ENCODE measurements at places on chromosomes 5 and 9.

GRCh38 chr9:7777771-7778170 is 21.8 kb downstream of the DMAC1 start:
- DNase-seq = no peak

DNA sequence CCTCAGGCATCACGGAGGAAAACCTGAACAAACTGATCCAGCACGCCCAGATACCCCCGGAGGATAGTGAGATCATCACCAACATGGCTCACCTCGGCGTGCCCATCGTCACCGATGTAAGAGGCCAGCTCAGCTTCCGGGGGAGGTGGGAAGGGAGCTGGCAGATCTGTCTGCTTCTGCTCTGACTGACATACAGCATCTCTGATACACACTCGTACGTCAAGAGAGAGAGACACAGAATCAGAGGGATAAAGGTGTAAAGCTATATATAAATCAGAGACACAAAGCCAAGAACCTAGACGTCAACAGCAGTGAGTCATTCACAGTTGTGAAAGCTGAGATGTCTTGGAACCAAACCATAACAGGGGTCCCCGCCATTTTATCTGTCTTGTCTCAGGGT is 30.1 kb upstream of the CFAP157 start:
- DNase-seq = no peak

- DNase-seq = no peak
Measured at GRCh38 chr5:169706071-169706470, 69.0 kb downstream of the DOCK2 start.

GRCh38 chr9:18075253-18075952 is 398.6 kb upstream of the ADAMTSL1 start:
- DNase-seq = no peak

- no peak for DNase-seq
Measured at GRCh38 chr9:76302947-76303550, 91.2 kb downstream of the RFK start.

- DNase-seq = no peak
Measured at GRCh38 chr5:134851307-134851923, 5.6 kb downstream of the C5orf24 start.

DNA sequence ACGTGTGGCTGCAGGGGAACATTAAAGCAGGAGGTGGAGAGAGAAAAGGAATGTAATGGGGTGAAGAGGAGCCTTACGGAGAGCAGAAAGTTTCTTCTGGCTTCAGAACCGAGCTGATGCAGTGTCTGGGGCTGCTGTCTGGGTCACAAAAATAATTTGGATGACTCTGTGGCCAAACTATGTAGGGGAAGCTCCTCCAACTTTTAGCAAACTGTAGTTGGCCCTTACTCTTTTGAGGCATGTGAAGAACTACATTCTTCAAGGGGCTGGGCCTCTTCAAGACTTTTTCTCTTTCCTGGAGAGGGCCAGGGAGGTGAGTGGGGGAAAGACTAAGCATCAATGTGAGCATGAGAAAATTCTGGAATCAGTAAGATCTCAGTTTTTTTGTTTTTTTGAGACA is 31.9 kb upstream of the SPARC start:
- no peak for DNase-seq

- DNase-seq = no peak
Measured at GRCh38 chr5:54624805-54625568, 107.4 kb downstream of the SNX18 start.

DNA sequence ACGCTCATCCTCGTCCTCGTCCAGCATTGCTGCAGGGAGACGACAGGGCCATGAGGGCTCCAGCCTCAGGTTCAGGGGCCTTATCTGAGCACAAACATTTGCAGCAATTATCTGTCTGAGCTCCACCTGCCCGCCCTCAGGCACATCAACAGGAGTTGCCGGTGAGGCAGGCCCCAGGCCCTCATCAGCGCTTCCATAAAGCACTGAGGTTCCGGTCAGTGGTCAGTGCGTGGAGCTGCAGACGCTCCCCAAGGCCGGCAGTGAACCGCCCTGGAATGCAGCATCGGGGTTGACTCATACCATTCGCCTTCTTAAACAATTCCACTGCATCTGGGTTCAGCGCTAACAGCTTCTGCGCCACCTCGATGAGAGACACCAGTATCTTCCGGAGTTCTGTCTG is 15.2 kb downstream of the UBAC1 start:
- no peak for DNase-seq

DNA sequence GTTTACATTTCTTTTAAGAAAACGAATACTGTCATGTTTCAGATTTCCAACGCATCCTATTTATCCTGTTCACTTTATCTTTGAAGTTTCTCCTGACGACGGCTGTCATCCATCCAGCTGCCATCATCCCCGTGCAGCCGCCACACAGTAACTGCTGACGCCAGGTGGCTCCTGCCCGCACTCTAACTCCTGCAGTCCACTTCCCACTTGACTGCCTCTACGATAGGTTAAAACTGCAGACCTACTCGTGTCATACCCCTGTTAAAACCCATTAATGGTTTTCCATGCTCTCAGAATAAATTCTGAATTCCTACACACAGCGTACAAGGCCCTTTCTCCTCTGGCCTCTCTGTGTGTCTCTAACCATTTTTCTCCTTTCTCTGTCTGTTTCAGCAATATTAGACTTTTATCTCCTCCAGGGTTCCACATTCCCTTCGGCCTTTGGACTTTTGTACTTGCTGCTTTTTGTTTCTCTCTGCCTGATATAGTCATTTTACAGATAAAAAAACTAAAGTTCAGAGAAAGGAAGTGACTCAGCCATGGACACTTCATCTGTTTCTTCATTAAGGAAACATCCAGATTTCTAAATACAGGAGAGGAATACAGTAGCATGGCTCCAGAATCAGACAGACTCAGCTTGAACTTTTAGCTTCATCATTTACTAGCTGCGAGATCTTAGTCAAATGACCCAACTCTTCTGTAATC is 84.9 kb downstream of the ADAMTS12 start:
- DNase-seq = no peak

DNA sequence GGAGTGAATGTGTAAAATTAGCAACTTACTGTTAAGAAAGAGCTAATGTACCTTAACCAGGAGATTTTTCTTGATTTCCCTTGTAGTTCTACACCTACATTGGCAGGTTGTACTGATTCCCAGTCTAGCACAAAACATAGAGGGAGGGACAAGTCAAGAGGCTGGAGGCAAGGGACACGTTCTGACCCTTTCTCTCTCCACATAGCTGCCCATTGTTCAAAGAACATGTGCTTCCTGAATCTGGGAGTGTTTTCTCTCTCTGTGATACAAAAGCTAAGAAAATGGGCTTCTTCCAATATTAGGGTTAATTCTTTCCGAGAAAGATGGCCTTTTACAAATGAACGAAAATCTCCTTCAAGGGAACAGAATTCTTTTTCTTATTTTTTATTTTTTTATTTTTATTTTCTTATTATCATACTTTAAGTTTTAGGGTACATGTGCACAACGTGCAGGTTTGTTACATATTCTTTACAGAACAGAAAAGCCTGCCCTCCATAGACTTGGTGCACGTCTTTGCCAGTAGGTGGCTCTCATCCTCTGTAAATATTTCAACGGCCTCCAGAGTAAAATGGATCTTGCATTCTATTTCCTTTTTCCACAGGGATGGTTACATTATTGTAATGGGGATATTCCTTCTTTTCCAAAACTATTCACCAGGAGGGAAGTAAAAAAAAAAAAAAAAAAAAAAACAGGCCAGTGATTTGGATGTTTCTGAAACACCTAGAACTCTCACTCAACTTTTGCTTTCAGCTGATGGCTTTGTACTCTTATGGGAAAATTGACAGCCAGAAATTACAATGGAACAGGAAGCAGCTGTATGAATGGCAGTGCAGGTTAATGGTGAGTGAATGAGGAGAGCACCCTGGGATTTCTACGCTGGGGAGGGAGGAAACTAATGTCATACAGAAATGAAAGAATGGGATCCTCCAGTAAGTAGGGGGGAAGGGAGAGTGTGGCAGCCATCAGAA is 13.1 kb upstream of the IFNA5 start:
- peak; percentile 34 for DNase-seq

- no peak for DNase-seq
Measured at GRCh38 chr5:45737153-45737552, 41.0 kb upstream of the HCN1 start.

DNA sequence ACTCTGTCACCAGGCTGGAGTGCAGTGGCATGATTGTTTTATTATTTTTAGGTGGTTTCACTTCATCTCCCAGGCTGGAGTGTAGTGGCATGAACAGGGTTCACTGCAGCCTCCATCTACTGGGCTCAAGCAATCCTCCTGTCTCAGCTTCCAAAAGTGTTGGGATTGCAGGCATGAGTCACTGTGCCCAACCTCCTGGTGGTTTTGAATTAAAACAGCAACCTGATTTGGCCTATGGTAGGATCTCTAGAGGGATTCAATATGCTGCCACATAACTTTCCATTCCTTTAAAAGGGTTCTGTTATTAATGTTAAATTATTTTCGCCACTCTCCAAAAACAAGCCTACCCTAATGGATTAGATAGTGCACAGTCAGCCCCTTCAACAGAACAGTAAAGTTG is 9.9 kb upstream of the HSPA4 start:
- no peak for DNase-seq

- DNase-seq = peak; percentile 58
Measured at GRCh38 chr5:134738963-134739661, 764 bp downstream of the CAMLG start.

DNA sequence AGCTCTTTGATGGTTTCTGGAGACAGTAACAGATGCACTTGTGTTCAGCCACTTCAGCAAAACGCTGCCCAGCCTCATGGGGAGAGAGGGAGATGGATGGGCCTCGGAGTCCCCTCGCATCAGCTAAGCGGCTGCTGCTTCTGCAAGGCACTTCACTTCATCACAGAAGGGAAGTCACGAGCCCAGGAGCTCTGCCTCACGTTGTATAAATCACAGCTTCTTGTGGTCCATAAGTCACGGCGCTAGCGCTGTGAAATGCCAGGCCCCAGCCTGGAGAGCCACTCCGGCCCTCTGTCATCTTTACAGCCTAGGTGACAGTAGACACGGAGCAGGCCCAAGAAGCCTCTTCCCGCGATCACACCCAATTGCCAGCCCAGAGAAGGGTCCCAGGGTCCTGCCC is 23.4 kb downstream of the DBH start:
- DNase-seq = no peak

DNA sequence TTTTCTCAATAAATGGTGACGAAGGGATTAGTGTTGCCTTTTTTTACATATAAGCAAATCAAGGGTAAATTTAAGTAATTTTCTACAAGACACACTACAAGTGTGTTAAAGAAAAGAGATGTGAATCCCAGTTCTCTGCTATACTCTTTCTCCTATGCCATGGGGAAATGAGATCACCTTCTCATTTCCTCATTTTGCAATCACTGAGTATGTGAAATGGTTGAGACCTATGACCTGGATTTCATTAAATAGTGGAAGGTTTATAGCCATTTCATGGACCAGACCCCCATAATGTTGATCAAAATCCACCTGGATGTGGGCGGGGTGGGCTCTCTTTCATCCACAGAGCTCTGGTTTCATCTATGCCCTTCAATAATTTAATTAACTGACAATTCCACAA is 66.9 kb upstream of the SLIT3 start:
- DNase-seq = no peak

- no peak for DNase-seq
Measured at GRCh38 chr5:141935538-141935937, 11.9 kb downstream of the DELE1 start.

- no peak for DNase-seq
Measured at GRCh38 chr5:138541511-138542179, 1.4 kb downstream of the ETF1 start.

DNA sequence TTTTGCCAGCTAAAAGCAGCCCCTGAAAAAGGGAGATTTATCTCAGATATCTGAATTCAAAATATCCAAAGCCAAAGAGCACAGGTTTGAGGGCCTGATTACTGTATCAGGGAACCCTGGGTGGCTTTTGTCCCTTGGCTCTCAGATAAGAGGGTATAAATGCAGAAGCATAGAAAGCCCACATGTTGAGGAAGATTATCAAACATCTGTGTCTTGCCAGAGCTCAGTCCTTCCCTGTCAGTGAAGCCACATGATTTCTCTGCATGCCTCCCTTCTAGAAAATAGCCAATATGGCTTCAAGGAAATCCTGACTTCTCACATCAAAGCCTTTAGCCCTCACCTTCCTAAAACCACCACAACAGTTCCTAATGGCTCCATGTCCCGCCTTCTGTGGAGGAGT is 408.0 kb upstream of the DMAC1 start:
- DNase-seq = no peak

- no peak for DNase-seq
Measured at GRCh38 chr5:136208916-136209315, 16.0 kb upstream of the SMIM32 start.

GRCh38 chr5:168311061-168311566 is 19.7 kb downstream of the WWC1 start:
- no peak for DNase-seq

DNA sequence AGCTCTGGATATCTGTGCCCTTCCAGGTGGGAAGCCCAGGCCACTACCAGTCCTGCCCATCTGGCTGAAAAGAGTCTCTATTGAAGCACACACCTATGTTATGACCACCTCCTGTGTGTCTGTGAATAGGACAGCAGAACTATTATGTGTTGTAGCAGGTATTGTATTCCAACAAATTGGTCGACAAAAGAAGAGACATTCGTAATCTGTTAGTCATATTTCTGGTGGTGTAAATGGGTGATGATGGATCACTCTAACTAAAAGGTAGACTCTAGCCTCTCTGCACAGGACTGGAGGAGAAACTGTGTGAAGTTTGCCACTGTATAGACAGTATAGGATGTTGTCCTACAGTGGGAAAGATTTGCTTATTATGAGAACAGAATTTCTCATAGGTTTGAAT is 416.1 kb downstream of the TMEM38B start:
- DNase-seq = no peak

GRCh38 chr9:78014776-78015175 is 16.8 kb downstream of the GNAQ start:
- no peak for DNase-seq

DNA sequence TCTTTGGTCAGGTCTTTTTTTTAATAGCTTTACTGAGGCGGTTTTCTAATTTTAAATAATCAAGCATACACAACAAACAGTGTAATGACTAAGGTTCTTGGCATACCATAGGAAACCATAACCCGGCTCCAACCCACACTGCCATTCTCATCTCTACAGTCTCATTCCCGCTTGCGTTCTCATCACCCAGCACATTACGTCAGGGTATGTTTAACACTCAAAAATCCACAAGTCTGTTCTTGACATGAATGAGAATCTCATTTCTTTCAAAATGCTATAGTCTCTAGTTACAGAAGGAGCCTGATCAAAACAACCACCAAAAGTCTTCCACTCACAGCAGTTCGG is 505 bp downstream of the C5orf34 start:
- DNase-seq = no peak

DNA sequence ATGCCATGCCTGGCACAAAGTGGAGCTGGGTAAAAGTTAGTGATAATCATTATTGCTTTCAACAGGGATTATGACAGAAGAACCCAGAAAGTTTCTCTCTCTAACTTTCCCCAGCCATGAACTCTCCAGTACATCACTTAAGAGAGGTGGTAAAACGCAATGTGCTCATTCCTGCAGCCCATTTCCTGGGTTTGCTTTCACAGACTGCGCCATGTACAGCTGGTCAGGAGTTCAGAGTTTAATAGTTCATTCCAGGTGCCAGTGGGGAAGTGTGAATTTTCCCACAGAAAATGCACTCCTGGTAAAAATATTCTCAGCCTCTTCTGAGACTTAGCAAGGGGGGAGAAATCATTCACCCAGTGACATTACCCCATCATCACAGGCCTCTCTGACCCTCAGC is 35.5 kb downstream of the ADAM19 start:
- DNase-seq = no peak

GRCh38 chr9:28781481-28781880 is 1208.2 kb upstream of the C9orf72 start:
- DNase-seq = no peak

GRCh38 chr5:151847871-151848270 is 76.1 kb downstream of the G3BP1 start:
- no peak for DNase-seq

GRCh38 chr5:31819926-31820516 is 181.1 kb downstream of the PDZD2 start:
- no peak for DNase-seq

Measured in CD4-positive, CD25-positive, alpha-beta regulatory T cell (primary cell).